ENCODE measurements at places on chromosomes 1 and 21. TPM values are rescaled to one million over a fixed set of nuclear protein-coding genes. Genes with fewer than 3 reads are reported as not detected.
A peak's percentile ranks its signal among the peaks of the same experiment; 100 is the strongest.

The CCNL2 gene
- polyA plus RNA-seq: 174 TPM

The KRTAP12-3 gene
- polyA plus RNA-seq: not detected

The F5 gene
- not detected for polyA plus RNA-seq

The SLC30A10 gene
- not detected for polyA plus RNA-seq

The LCE3E gene
- polyA plus RNA-seq: not detected

The NPHS2 gene
- polyA plus RNA-seq: not detected

The CLCNKB gene
- polyA plus RNA-seq: 0.18 TPM

The DYRK3 gene
- polyA plus RNA-seq: 3.4 TPM

The OR2M3 gene
- not detected for polyA plus RNA-seq

The AQP10 gene
- polyA plus RNA-seq: not detected

The OLIG2 gene
- not detected for polyA plus RNA-seq

The TMCC2 gene
- polyA plus RNA-seq: 2.0 TPM

The OR2T3 gene
- not detected for polyA plus RNA-seq

The ATP13A2 gene
- 76.2 TPM for polyA plus RNA-seq

GRCh38 chr1:17546946-17547670 lies 7.6 kb downstream of the ARHGEF10L start:
- H3K36me3 ChIP-seq: no peaks in the 10 kb centered on the region
- H3K4me1 ChIP-seq: no peaks in the 10 kb centered on the region
- no peak for DNase-seq
- H3K4me3 ChIP-seq: no peak overlapping the region
- H3K27ac ChIP-seq: no peak overlapping the region

- no peak overlapping the region for H3K27ac ChIP-seq
- peaks cover 12% of the 10 kb centered on the region for H3K27me3 ChIP-seq
- H3K36me3 ChIP-seq: no peaks in the 10 kb centered on the region
- H3K4me3 ChIP-seq: no peak overlapping the region
These were observed 124.6 kb upstream of the CXADR start for GRCh38 chr21:17388226-17388625.

DNA sequence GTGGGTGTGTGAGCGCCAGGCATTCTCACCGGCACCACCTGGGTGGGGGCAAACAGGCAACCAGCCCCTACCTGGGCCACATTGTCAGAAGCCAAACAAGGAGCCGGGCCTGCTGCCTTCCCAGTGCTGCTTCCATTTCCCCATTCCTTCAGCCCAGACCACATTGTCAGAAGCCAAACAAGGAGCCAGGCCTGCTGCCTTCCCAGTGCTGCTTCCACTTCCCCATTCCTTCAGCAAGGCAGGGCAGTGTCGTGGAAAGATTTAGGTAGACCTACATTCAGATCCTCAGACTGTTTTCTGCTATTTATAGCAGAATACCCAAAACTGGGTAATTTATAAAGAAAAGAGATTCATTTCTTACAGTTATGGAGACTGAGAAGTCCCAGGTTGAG lies 47.0 kb upstream of the EFHD2 start:
- no peaks in the 10 kb centered on the region for H3K27me3 ChIP-seq
- DNase-seq: no peak
- H3K36me3 ChIP-seq: no peaks in the 10 kb centered on the region

DNA sequence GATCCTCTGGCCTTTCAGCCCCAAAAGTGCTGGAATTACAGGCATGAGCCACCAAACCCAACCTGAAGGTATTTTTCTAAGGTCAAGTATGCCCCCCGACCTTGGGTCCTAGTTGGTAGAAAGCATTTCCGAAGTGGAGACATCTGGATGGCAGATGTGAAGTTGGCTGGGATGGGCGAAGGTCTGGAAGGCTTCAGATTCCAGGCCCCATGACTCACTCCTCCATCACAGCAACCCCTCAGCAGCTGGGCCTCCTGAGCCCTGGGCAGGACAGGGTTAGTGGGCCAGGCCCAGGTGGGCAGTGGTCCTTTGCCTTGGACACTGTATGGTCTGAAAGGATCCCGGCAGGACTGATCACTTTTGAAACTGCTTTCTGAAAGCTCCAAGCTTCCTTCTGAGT lies 23.3 kb downstream of the NAV1 start:
- peaks cover 24% of the 10 kb centered on the region for H3K4me1 ChIP-seq
- H3K27ac ChIP-seq: peak overlapping the region; percentile 21
- no peak overlapping the region for H3K4me3 ChIP-seq
- peaks cover 2% of the 10 kb centered on the region for H3K36me3 ChIP-seq

- H3K4me3 ChIP-seq: no peak overlapping the region
- DNase-seq: peak; percentile 72
- no peaks in the 10 kb centered on the region for H3K36me3 ChIP-seq
- H3K27me3 ChIP-seq: peaks cover 10% of the 10 kb centered on the region
These were observed 29.7 kb downstream of the SLC26A9 start for GRCh38 chr1:205913451-205914154.

- H3K27ac ChIP-seq: no peak overlapping the region
- no peaks in the 10 kb centered on the region for H3K36me3 ChIP-seq
- H3K27me3 ChIP-seq: no peaks in the 10 kb centered on the region
- H3K4me1 ChIP-seq: no peaks in the 10 kb centered on the region
- DNase-seq: no peak
These were observed 58.7 kb upstream of the ACTRT2 start for GRCh38 chr1:2962541-2962940.

GRCh38 chr1:112674986-112675727 lies 698 bp downstream of the MOV10 start:
- DNase-seq: peak; percentile 60
- peak overlapping the region; percentile 69 for H3K27ac ChIP-seq
- peaks cover 21% of the 10 kb centered on the region for H3K4me1 ChIP-seq
- H3K4me3 ChIP-seq: peak overlapping the region; percentile 88
- no peaks in the 10 kb centered on the region for H3K27me3 ChIP-seq

DNA sequence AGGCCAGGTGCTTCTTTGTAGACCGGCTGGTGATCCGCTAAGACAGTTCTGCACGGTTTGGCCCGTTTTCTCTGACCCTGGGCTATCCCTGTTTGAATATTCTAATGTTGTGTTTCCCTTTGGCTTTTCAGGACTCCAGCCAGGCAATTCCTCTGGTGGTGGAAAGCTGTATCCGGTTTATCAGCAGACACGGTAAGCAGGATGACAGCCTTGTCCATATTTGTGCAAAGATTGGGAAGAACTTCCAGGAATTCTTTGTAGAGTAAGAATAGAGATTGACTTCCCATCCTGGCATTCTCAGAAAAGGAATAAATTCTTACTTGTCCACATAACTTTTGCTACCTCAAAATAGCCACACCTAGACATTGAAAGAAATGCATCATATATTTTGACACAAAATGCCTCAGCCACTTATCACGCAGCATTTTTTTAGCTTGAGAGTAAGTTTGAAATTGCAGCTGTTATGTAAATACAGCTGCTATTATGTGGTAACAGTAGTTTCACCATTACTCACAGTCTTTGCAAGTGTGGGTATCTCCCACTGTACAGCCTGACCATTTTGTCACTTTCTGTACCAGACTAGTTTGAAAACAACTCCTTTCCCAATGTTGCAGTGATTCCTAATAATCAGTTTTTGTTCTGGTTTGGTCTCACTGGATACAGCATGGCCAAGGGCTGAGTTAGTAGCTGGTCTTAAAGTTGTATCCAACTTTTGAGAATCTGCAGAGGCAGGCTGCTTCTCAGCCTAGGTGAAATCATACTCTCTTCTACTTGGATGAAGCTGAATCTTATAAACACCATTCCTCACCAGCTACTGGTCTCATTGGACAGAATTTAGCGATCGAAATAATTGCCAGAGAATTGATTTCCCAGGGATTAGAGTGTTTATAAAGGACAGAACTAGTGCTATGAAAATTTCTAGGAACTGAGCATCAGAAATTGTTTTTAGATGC lies 40.0 kb upstream of the IKBKE start:
- H3K36me3 ChIP-seq: peaks cover 14% of the 10 kb centered on the region
- H3K4me1 ChIP-seq: peaks cover 26% of the 10 kb centered on the region
- peak overlapping the region; percentile 75 for H3K27ac ChIP-seq
- no peak overlapping the region for H3K4me3 ChIP-seq
- DNase-seq: peak; percentile 89
- no peaks in the 10 kb centered on the region for H3K27me3 ChIP-seq

- no peaks in the 10 kb centered on the region for H3K36me3 ChIP-seq
- H3K27me3 ChIP-seq: no peaks in the 10 kb centered on the region
- H3K27ac ChIP-seq: peak overlapping the region; percentile 82
- H3K4me1 ChIP-seq: peaks cover 58% of the 10 kb centered on the region
These were observed 7.0 kb downstream of the DYRK1A start for GRCh38 chr21:37373539-37373938.

DNA sequence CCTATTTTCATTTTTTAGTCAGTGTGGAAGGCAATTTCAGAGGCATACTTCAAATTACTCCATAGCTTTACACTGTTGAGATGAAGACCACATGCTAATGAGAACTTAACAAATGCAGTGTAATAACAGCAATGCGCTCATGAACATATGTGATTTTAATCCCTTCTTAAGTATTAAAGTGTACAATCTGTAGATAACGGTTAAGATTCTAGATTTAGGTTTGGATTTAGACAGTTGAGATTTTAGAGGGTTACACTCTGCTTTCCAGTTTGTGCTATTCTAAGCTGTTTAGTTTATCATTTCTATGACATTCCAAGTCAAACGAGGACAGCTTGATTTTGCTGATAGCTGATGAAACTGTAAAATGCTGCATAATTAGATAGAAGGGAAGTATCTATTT lies 257.8 kb upstream of the CHRM3 start:
- no peaks in the 10 kb centered on the region for H3K36me3 ChIP-seq
- no peak for DNase-seq
- no peaks in the 10 kb centered on the region for H3K4me1 ChIP-seq
- H3K4me3 ChIP-seq: no peak overlapping the region
- no peak overlapping the region for H3K27ac ChIP-seq

DNA sequence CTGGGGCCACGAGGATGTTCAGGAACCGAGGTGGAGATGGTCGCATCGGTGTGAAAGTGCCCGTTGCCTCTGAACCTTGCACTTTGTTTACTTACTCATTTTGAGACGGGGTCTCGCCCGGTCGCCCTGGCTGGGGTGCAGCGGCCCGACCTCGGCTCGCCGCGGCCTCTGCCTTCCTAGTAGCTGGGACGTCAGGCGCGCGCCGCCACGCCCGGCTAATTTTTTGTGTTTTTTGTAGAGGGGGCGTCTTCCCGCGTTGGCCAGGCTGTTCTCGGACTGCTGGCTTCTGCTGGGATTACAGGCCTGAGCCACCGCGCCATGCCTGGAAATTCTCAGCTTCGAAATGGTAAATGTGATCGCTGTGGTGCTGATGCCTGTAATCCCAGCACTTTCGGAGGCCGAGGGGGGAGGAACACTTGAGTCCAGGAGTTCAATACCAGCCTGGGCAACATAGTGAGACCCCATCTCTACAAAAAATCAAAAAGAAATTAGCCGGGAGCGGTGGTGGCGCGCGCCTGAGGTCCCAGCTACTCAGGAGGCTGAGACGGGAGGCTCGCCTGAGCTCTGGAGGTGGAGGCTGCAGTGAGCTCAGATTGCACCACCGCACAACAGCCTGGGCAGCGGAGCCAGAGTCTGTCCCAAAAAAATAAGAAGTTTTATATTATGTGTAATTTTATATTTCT lies 684 bp upstream of the MRPL20 start:
- peak overlapping the region; percentile 54 for H3K27ac ChIP-seq
- H3K27me3 ChIP-seq: no peaks in the 10 kb centered on the region
- peaks cover 10% of the 10 kb centered on the region for H3K36me3 ChIP-seq
- H3K4me3 ChIP-seq: peak overlapping the region; percentile 86
- peak; percentile 55 for DNase-seq

GRCh38 chr1:9476790-9477463 lies 62.3 kb upstream of the SLC25A33 start:
- no peak overlapping the region for H3K4me3 ChIP-seq
- no peaks in the 10 kb centered on the region for H3K36me3 ChIP-seq
- H3K27me3 ChIP-seq: no peaks in the 10 kb centered on the region

DNA sequence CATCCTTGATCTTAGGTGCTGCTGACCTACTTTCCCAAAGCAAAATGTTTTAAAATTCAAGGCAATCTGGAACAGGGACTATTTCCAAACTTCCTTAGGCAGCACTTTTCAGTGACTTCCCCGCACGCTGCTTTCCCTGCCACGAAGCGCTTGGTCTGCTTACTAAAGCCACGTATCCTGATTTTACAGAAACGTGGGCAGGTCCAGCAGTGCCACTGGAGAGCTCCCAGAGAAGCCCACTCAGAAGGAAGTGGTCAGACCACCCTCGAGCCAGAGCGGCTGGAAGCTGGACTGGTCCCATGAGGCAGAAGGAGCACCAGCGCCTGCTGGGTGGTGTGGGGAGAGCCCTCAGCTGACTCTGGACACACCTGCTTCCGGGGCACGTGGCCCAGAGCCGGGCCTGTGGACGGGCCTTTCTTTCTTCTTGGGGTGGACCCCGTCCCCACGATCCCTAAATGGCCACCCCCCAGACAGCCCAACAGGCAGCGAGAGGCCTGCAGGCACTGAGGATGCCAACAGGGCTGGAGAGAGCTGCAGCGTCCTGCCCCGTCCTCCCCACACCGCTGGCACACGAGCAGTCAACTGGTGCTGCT lies 23.2 kb downstream of the PTTG1IP start:
- no peak for DNase-seq
- H3K27me3 ChIP-seq: no peaks in the 10 kb centered on the region
- no peak overlapping the region for H3K27ac ChIP-seq
- H3K4me3 ChIP-seq: no peak overlapping the region
- peaks cover 48% of the 10 kb centered on the region for H3K36me3 ChIP-seq
- H3K4me1 ChIP-seq: peaks cover 16% of the 10 kb centered on the region

DNA sequence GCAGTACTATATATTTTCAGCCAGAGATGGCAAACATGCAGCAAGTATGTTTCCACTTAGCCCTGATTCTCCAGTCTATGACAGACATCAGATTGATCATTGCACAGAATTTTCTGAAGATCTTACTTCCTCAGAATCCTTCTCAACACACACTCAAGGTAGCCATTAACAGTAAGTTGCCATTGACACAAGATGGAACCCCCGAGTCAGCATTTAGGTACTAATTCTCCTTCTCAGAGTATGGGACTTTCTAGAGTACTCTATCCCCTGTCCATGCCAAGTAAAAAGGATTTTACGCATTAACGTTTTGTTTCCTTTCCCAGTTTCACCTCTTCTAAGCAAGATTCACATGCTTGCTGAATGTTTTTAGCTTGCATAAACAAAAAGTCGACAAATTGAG lies 63.5 kb downstream of the SGIP1 start:
- DNase-seq: no peak
- H3K27me3 ChIP-seq: no peaks in the 10 kb centered on the region
- H3K4me1 ChIP-seq: peaks cover 11% of the 10 kb centered on the region
- peaks cover 3% of the 10 kb centered on the region for H3K36me3 ChIP-seq
- no peak overlapping the region for H3K4me3 ChIP-seq
- no peak overlapping the region for H3K27ac ChIP-seq

- H3K4me1 ChIP-seq: no peaks in the 10 kb centered on the region
- no peak overlapping the region for H3K27ac ChIP-seq
- peaks cover 2% of the 10 kb centered on the region for H3K27me3 ChIP-seq
- no peak for DNase-seq
- H3K36me3 ChIP-seq: no peaks in the 10 kb centered on the region
These were observed 82.9 kb upstream of the COL24A1 start for GRCh38 chr1:86239490-86239889.

- H3K4me1 ChIP-seq: peaks cover 20% of the 10 kb centered on the region
- no peak overlapping the region for H3K4me3 ChIP-seq
- no peaks in the 10 kb centered on the region for H3K36me3 ChIP-seq
- no peak overlapping the region for H3K27ac ChIP-seq
- DNase-seq: no peak
- no peaks in the 10 kb centered on the region for H3K27me3 ChIP-seq
These were observed 29.2 kb downstream of the RRP15 start for GRCh38 chr1:218314316-218314715.

GRCh38 chr1:60984062-60984799 lies 98.1 kb upstream of the NFIA start:
- DNase-seq: peak; percentile 92
- peaks cover 15% of the 10 kb centered on the region for H3K4me1 ChIP-seq
- no peak overlapping the region for H3K27ac ChIP-seq
- no peaks in the 10 kb centered on the region for H3K36me3 ChIP-seq
- H3K27me3 ChIP-seq: no peaks in the 10 kb centered on the region
